ENCODE measurements at places on chromosomes 6 and 20. TPM values are rescaled to one million over a fixed set of nuclear protein-coding genes. Genes with fewer than 3 reads are reported as not detected.

PRL gene
- not detected for total RNA-seq

TRPC4AP gene
- total RNA-seq, result 54.8 TPM

TRAM2 gene
- 12.8 TPM for total RNA-seq

SEMG1 gene
- not detected for total RNA-seq

CLDN20 gene
- total RNA-seq, result not detected

BNIP5 gene
- total RNA-seq, result not detected

MAS1 gene
- not detected for total RNA-seq

C20orf202 gene
- under 0.01 TPM for total RNA-seq

LGSN gene
- total RNA-seq, result not detected

NOX3 gene
- total RNA-seq, result not detected

SCRT2 gene
- not detected for total RNA-seq

SMPDL3A gene
- total RNA-seq, result 6.0 TPM

EEF1A2 gene
- total RNA-seq, result 1.0 TPM

OPN5 gene
- not detected for total RNA-seq

SEL1L2 gene
- total RNA-seq, result not detected

CPNE5 gene
- total RNA-seq, result not detected

BPIFB1 gene
- total RNA-seq, result 3.3 TPM

STMND1 gene
- total RNA-seq, result not detected

GATA5 gene
- not detected for total RNA-seq

TSBP1 gene
- not detected for total RNA-seq

RIPOR2 gene
- 0.07 TPM for total RNA-seq

SIM1 gene
- total RNA-seq, result not detected

TCF21 gene
- total RNA-seq, result not detected

ELOVL4 gene
- total RNA-seq, result 13.7 TPM

CCN5 gene
- total RNA-seq, result not detected

TNFAIP3 gene
- total RNA-seq, result 84.8 TPM

EYA4 gene
- 2.4 TPM for total RNA-seq
